ENCODE measurements at places on chromosomes 5 and 9.
A peak's percentile ranks its signal among the peaks of the same experiment; 100 is the strongest.

GRCh38 chr9:68489646-68490045, 51.0 kb downstream of the TMEM252 start:
- DNase-seq, result no peak

DNA sequence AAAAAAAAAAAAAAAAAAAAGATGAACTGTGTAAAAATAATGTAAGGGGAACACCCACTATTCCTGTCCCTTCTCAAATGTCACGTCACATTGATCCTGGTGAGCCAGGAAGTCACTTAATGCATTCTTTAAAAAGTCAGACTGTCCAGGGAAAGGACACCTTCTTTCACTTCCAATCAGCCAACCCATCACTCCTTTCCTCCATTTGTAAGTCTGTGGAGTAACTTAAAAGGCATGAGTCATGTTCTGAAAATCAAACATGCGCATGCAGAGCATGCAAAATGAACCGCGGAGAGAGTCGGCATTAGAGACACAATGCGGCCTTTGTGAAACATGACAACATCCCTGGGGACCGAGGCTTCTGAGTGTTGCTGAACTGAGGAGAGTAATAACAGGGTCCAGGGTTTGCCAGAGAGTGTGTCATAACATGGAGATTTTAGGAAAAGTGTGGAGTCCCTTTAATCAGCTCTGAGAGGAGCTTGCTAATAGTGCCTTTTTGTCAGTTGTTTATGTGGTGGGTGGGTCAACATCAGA, 77.6 kb upstream of the SEMA6A start:
- DNase-seq, result no peak

GRCh38 chr9:23938908-23939307, 112.9 kb upstream of the ELAVL2 start:
- DNase-seq, result no peak

DNA sequence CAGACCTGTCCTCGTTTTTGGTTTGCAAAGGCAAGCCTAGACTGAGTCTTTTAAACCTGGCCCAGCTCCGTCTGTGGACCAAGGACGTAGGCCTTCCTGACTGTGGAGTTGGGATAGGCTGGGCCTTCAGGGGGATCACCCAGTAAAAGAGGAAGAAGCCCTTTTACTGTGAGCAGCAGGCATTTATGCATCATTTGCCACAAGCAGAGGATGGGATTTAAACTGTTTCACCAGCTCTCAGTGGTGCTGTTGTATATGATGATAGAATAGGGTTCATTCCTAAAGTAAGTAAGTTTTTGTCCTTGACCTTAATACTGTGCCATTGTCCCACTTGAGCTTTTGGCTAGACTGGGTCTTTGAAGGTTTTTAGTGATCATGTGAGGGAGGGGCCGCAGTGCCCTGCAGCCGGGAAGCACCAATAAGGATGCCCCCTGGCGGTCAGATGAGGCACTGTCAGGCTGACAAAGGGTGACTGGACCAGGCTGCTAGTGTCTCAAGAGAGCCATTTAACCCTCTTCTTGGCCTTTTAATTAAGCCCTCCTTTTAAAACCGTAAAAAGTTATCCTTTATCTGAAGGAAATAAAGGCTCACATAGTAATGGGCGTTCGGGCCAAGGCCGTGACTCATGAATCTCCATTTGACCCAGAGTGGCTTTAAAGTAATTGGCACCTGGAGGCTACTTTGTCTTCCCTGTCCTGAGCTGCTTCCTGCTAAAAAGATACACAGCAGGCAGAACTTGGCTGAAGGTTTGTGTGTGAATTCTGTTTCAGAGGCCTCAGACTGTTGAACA, 74.0 kb downstream of the UBAP1 start:
- peak; percentile 66 for DNase-seq

GRCh38 chr9:110036286-110036685, 171.7 kb downstream of the C9orf152 start:
- DNase-seq, result no peak

GRCh38 chr5:144203750-144204596, 33.3 kb downstream of the KCTD16 start:
- peak; percentile 51 for DNase-seq

DNA sequence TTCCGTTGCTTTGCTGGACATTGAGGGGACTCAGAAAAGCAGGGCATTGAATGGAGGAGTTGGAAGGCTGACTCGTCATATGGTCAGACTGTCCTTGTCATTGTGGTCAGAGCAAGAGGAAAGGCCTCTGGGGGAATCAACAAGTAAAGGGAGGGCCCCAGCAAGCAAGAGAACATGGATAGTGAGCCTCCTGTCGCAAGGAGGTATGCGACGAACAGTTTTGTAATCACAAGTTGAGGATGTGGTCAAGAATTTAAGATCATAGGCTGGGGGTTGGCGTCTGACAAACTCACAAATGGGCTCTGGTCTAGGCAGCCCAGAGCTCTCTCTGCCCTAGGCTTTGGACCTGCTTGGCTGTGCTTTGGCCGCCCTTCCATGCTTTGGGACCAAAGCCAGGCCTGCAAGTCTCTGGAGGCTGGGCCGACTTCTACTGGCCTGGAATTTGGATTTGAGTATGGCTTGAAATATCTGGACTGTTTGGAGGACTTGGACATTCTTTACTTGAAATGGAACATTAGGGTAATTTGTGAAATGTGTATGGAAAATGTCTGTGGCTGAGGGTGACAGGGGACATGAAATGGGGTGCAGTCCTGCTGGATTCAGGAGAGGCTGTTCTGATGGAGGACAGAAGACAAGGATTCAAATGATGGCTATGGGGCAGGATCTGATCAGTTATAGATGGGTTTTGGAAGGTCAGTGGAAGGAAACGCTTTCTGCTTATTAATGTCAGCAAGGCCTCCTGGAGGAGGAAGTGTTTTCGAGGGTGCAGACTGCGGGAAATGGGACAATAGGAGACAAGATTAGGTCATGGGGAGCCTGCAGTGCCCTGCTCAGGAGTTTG, 19.2 kb upstream of the NDST1 start:
- DNase-seq, result peak; percentile 86

DNA sequence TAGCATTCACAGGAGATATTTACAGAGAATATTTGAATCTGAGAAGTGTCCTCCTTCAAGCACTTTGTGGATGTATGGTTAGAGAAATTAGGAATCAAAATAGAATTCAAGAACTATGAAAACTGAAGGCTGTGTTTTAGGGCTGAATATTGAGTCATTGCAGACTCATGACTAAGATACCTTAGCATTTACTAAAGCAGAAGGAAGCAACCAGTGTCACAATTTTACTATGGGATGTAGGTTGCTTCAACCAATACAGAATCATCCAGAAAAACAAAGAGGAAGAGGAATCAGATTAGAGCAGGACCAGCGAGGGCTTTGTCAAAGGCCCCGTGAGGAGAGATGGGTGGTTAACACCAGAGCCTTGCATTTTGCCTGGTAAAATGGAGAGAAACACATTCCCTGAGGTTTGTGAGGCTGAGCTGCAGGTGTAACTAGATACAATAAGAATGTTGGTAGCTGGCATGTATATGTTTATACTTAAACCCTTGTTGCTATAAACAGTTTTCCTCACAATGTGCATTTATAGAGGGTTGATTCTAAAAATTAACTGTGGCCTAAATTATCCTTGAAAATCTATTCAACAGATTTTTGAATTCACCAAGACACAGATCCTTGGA, 518.1 kb downstream of the AGTPBP1 start:
- DNase-seq, result no peak

DNA sequence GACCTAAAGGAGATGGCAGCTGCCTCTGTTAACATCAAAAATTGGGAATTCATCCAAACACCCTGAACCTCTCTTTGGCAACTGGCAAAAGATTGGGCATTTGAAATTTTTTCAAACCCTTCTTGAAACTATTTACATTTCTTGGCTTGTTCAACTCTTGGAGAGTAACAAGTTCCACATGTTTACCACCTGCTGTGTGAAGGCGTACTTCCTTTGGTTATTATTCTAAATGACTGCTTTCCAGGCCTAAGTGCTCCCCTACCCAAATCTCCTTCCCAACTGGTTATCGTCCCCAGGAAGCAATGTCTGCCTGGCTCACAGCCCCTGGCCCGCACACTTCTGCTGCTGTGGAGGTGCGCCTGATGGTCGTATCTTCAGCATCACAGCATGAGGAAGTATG, 422.7 kb downstream of the DMAC1 start:
- no peak for DNase-seq

DNA sequence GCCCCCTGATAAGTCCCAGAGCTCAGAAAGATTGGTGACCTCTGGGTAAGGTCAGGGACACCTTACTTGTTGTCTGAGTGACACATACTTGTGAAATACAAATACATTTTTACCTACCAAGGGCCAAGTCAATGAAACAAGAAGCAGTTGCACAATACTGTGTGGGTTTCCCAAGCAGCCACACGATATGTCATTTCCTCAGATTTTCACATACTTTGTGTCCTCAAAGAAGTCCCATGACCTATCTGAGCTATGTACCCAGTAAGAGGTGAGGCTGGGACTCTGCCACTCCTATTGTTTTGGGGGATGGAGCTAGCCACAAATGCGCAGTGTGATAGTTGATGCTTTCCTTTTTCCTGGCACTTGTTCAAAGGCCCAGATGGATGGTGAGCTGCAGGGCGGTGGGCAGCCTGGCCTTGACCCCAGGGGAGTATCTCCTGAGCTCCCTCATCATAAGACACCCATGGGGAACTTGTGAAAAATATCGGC, 4.8 kb upstream of the SLC25A51 start:
- peak; percentile 99 for DNase-seq

GRCh38 chr5:86824637-86825036, 206.9 kb downstream of the COX7C start:
- DNase-seq, result no peak

GRCh38 chr5:125894383-125894782, 528.8 kb upstream of the GRAMD2B start:
- DNase-seq, result no peak

GRCh38 chr5:150278916-150279315, 10.7 kb downstream of the CAMK2A start:
- DNase-seq, result no peak

- no peak for DNase-seq
Measured at GRCh38 chr9:20417373-20418080, 204.8 kb downstream of the MLLT3 start.

DNA sequence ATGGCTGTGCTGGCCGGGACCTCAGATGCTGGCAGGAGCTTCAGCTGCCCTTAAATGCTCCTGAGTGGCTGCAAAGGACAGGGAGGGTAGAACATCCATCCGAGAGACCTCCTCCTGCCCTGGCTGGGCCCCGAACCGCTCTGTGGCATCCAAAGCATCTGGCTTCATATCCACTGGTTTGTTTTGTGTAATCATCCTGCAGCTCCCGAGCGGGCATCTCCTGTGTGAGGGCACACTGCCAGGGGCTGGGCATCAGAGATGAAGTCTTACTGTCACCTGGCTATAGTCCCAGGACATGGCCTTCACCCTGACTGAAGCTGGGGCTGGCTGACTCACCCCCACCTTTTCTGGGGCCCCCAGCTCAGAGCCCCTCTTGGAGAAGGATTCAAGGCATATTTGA, 18.5 kb upstream of the NTNG2 start:
- no peak for DNase-seq

DNA sequence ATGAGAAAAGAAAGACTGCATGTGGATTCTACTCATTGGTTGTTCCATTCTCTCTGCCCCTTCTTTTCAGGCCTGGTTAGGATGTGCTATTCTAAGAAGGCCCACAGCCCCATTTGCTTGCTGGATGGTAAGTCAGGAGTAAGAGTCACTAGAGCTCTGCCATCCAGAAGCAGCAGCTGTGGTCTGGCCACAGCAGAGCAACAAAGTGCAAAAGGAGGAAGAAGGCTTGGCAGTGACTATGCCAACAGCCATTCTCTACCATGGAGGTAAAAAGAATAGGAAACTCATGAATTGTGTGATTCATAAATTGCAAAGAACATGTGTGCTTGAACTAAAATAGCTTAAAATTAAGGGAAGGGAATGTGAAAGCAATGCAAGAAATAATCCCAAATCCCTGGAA, 20.9 kb downstream of the KLHL3 start:
- no peak for DNase-seq

GRCh38 chr9:110427497-110428104, 89.9 kb upstream of the TXNDC8 start:
- peak; percentile 24 for DNase-seq

DNA sequence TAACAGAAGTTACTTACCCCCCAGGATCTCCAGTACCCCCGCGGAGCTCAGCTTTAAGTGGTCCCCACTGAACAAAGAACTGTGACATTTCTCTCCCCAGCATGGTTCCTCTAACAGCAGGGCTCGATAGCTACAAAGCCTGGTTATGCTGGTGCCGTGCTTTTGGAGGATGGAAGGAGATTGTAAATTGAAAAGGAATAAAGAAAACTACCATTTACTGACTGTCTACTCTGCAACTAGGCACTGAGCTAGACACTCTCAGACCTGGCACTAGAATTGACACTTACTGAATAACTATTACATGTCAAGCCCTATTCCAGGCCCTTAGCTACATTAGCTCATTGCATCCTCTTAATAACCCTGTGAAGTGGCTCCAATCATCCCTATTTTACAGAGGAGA, 145.3 kb downstream of the TTLL11 start:
- DNase-seq, result no peak
